NCI-H2107 (cell line): ENCODE measurements at places on chromosomes 4 and X.

DNA sequence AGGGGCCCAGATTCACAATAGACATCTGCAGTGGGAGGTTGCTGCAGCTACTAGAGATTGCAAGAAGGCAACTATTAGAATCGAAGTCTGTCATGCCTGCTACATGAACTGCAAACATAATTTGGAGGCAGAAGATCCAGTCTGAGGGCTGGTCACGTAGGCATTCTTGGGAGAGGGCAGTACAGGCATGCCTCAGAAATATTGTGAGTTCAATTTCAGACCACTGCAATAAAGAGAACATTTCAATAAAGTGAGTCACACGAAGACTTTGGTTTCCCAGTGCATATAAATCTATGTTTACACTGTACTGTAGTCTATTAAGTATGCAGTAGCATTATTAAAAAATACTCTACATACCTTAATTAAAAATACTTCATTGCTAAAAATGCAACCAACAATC, 585.8 kb upstream of the FAT1 start:
- no peak for DNase-seq

GRCh38 chrX:9456250-9457074, 8.4 kb upstream of the TBL1X start:
- no peak for DNase-seq

- no peak for DNase-seq
Observed at GRCh38 chr4:187364401-187364800, 631.2 kb upstream of the ZFP42 start.

- DNase-seq = no peak
Observed at GRCh38 chr4:73870260-73870659, 1.1 kb downstream of the CXCL1 start.

DNA sequence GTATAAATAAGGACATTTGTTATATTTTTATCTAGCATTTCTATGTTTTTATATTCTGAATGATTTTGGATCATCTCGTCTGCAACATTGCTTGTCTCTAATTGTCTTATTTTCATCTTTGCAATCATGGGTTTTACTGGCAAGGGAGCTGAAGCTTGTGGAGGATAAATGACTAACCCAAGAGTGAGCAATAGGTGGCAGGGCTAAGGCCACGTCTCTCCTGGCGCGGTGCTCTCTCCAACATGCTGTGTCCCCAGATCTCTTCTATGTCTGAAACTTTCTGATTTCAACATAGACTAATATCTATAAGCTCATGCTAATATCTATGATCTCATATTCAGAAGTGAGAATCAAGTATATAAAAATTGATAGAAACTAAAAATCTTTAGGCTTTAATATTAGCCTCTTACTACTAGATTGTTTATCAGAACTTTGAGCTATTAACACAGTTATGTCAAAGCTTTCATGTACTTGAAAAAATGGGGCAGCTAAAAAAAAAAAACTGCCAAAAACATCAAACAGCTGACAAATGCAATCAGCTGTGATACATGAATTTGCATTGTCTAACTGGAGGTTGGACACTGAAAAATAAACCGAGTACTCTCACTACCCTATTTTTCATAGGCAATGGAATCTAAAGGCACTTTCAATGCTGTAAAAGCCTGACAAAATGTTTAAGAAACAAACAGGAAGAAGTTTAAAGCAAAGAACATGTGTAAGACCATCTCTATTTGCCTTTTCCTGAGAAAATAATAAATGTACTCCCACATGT, 169.2 kb downstream of the TMA16 start:
- no peak for DNase-seq

- no peak for DNase-seq
Observed at GRCh38 chr4:879729-880077, 52.4 kb downstream of the GAK start.

DNA sequence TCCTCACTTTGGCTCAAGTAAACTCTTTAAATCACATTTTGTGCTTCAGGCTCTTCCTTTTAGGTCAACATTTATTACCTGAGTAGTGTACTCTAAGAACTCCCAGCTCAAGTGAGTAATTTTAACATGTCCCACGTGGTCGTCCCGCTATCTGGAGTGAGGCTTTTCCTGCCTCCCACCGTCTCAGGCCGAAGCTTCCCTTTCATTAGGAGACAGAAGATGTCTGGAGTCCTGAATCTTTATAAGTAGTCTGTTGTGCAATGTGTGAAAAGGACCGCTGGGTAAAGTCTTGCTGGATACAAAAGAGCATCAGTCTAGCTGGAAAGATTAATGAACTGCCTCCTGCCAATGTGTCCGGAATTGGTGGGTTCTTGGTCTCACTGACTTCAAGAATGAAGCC, 117.7 kb upstream of the NEIL3 start:
- no peak for DNase-seq

DNA sequence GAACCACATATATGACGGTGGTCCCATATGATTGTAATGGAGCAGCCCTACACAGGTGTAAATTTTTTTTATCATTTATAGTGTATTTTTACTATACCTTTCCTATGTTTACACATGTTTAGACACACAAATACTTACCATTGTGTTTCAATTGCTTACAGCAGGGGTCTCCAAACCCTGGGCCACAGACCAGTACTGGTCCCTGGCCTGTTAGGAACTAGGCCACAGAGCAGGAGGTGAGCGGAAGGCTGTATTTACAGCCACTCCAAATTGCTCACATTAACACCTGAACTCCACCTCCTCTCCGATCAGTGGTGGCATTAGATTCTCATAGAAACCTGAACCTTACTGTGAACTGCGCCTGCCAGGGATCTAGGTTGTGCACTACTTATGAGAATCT, 201.8 kb upstream of the NDST4 start:
- DNase-seq = no peak

DNA sequence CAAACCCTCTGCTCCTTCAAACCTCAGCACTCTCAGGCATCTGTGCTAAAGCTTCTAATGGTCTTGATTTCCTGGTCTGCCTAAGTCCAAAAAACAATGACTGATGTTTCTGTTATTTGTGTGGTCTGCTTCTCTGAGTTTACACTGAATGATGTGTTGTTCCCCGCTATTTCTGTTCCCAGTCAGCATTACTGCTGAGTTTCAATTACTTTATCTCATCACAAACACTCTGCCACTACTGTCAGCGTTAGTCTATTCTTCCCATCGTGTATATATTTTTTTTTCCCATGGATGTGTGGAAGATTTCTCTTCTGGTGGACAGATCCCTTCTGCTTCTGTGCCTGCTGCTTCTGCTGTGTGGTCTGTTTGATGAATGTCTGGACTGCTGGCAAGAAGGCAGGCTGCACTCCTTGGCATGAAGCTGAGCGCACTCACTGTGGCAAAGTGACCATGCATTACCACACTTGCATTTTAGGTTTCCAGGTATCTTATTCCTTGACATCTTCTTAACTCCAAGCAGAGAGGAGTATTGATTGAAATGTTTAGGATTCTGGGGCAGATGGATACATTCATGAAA, 106.9 kb upstream of the PAQR3 start:
- no peak for DNase-seq

DNA sequence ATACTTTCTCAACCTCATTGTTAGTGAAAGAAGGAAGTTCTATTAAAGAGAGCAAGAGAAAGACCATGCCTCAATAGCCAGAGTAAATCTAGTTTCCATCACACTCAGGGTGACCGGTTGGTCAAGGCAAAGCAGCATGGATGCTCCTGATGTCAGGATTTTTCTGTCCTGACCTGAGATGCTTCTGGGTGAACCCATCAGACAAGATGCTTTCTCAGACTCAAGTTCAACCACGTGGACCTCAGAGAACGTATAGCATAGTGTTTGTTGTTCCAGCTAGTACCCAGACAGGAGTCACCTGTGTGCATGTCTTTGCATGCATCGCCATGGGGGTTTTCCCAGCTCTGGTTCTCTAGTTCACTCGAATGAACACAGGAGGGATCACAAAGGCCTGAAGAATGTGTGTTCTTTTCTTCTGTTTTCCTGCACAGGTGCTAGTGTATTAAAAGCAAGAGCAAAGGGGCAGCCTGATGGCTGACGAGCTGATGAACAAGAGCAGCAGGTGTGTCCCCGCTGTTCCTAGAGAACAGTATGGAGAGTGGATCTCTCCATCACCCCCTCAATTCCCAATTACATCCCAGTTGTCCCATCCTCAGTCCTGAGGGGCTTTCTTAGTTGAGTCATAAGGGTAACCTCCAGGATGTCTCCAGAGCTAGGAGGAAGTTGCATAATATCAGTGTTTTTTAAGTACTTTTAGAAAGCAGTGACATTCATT, 110.5 kb upstream of the ENPP6 start:
- no peak for DNase-seq

DNA sequence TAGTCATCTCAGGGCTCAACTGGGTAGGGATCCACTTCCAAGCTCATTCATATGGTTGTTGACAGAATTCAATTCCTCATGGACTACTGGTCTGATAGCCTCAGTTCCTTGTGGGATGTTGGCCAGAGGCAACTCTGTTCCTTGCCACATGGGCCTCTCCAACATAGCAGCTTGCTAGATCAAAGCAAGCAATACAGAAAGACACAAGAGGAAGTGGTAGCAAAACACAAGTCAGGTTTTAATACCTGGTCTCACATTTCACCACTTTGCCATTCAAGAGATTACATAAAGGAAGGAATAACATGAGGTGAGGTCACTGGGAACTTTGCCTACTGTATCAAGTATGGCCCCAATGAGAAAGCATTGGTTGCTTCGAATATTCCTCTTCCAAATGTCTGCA, 79.2 kb downstream of the PRSS12 start:
- no peak for DNase-seq

GRCh38 chr4:172762895-172763294, 405.7 kb upstream of the GALNT7 start:
- DNase-seq = no peak

GRCh38 chrX:54807524-54808108, at the start of gene MAGED2:
Gene MAGED2, plus strand, starts transcription at chrX:54807745. Its CDS starts 1,587 bp downstream, at chrX:54809332.
- no peak for DNase-seq

DNA sequence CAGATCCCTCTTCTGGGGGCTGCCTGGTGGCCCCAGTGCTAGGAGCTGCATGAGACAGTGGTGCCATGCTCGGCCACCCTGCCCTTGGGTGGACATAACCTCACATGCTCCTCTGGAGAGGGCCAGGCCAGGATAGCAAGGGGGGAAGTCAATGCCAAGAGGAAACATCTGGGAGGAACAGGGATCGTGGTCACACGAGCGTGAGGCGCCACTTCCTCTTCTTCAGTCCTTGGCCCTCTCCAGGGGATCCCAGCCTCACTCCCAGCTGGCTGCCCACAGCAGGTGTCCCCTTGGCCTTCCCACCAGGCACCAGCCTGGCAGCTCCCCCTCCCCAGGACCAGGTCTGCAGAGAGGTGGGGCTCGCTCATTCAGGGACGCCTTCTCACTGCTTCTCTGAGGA, 28.6 kb downstream of the TBC1D14 start:
- DNase-seq = no peak

DNA sequence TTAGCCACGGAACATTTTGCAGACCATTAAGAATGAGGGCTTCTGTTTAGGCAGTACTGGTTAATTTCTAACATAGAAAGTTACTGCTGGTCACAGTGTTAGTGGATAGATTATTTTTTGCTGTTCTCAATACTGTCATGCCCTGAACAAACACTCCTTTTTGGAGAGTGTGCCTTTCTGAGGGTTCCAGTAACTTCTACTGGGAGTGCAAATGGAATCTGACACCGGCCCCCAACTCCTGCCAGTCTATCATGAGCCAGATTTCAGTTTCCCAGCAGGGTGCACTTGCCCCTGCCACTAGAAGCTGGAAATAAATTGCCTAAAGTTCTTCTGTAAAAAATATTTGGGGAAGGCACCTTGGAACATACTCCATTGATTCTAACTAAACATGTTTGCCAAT, 224.4 kb upstream of the GPC4 start:
- no peak for DNase-seq

- no peak for DNase-seq
Observed at GRCh38 chr4:103757631-103758030, 37.8 kb upstream of the TACR3 start.

GRCh38 chrX:8971116-8971515, 62.8 kb downstream of the FAM9B start:
- no peak for DNase-seq

DNA sequence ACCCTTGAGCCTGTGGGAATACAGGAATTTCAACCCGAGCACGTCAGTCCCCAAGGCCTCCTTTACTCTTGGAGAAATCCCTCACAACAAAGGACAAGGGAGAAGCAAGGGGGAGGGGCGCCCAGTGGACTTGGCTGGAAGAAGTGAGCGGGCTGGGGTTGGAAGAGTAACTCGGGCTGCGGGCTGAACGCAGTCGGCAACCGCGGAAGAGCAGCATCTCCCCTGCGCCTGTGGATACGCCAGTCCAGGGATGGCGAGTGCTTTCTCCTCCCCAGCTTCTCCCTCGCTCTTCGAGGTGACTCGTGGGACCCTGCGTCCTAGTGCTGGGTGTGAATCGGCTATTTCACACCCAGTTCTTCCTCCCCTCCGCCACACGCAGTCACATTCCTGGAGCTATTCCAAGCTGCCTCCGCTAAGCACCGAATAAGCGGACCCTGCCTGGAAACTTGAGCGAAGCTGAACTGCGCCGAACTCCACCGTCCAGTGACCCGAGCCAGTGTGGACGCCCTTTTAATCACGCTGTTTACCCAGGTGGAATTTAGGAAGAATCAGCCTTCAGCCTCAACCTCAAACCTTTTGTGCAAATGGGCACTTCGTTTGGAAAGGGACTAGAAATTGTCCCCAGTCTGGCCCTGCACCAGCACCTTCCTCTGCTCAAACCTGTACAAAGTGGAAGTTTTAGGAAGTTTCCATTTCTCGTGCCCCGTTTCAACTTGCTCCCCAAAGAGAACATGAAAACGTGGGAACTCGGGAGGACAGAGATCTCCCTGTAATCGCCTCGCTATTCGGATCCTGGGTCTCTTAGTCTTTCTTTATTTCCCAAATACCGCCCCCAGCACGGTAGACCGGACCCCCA, 64.3 kb upstream of the WDR17 start:
- no peak for DNase-seq

GRCh38 chr4:148808416-148808815, 366.2 kb upstream of the NR3C2 start:
- DNase-seq = no peak

DNA sequence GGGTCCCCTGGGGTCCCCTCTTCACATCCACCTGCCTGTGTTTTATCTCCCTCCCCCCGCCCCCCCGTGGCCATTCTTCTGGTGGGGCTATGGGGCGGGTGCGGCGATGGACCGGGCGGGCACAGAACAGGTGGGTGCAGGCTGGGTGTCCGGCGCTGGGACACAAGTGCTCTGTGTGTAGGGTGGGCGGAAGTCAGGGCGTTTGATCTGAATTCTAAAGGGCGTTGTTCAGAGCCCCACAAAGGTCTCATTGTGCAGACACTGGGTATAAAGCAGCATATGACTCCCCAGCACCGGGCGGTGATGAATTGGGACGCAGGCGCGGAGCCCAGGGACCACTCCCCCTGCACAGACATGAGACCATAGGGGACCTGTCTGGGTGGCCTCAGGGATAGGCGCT, at the start of gene GJB1:
Gene GJB1, plus strand, starts transcription at position 296 of the 400 bp plus-strand sequence. CDS start 484 bp downstream, outside the sequence.
- no peak for DNase-seq

GRCh38 chr4:90883519-90883918, 756.3 kb downstream of the CCSER1 start:
- DNase-seq = no peak

- no peak for DNase-seq
Observed at GRCh38 chrX:149648932-149649331, 17.3 kb upstream of the TMEM185A start.
